Neural crest cell (in vitro differentiated cells): ENCODE measurements at places on chromosomes 4 and X. TPM values are rescaled to one million over a fixed set of nuclear protein-coding genes. Genes with fewer than 3 reads are reported as not detected.

GRCh38 chrX:118502161-118502789, 6.7 kb downstream of the DOCK11 start:
- no peak for DNase-seq
- H3K27me3 ChIP-seq = peaks cover 3% of the 10 kb centered on the region
- H3K36me3 ChIP-seq = peaks cover 4% of the 10 kb centered on the region
- peaks cover 17% of the 10 kb centered on the region for H3K4me1 ChIP-seq

GRCh38 chr4:89836897-89837384, at the start of gene SNCA:
Gene SNCA, minus strand, starts transcription at chr4:89837161. Its CDS starts 1,494 bp downstream, at chr4:89835667.
- H3K4me1 ChIP-seq = peaks cover 37% of the 10 kb centered on the region
- H3K27me3 ChIP-seq = peaks cover 4% of the 10 kb centered on the region
- H3K27ac ChIP-seq = peak within 1 kb of the TSS; percentile 89
- peak within 1 kb of the TSS; percentile 98 for H3K4me3 ChIP-seq
- peak; percentile 76 for DNase-seq

DNA sequence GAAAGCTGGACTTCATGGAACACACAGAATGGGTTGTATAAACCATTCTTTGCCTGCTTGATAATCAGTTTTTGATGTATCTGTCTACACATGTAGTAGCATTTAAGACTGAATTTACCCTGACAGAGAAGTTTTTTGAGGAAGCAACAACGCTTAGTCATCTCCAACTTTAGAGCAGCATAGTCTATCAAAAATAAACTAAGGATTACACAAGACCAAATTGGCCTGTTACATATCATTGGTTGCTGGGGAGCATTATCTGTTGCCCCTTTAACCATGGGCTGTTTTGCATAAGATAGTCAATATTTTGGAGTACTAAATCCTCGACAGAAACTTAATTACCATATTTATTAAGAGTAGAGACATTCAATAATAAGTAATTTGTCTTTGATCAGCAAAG, 347.4 kb downstream of the FAM47B start:
- DNase-seq = no peak
- H3K4me1 ChIP-seq = no peaks in the 10 kb centered on the region
- H3K27ac ChIP-seq = no peak overlapping the region

GRCh38 chr4:183635741-183636140, 23.2 kb downstream of the RWDD4 start:
- no peak overlapping the region for H3K4me3 ChIP-seq
- no peak overlapping the region for H3K27ac ChIP-seq
- DNase-seq = no peak
- H3K36me3 ChIP-seq = no peaks in the 10 kb centered on the region
- peaks cover 18% of the 10 kb centered on the region for H3K4me1 ChIP-seq

- DNase-seq = no peak
- H3K36me3 ChIP-seq = no peaks in the 10 kb centered on the region
- no peak overlapping the region for H3K4me3 ChIP-seq
- H3K4me1 ChIP-seq = no peaks in the 10 kb centered on the region
- H3K27ac ChIP-seq = no peak overlapping the region
- H3K27me3 ChIP-seq = no peaks in the 10 kb centered on the region
These were observed 213.0 kb upstream of the GK2 start for GRCh38 chr4:79621061-79621460.

GRCh38 chrX:140766024-140766611, 56.6 kb downstream of the LINC00632 start:
- DNase-seq = peak; percentile 69
- H3K27me3 ChIP-seq = peaks cover 5% of the 10 kb centered on the region
- H3K4me3 ChIP-seq = peak overlapping the region; percentile 90
- no peak overlapping the region for H3K27ac ChIP-seq
- peaks cover 7% of the 10 kb centered on the region for H3K36me3 ChIP-seq

GRCh38 chr4:6633091-6633906, 7.2 kb upstream of the MRFAP1 start:
- no peaks in the 10 kb centered on the region for H3K4me1 ChIP-seq
- H3K4me3 ChIP-seq = peak overlapping the region; percentile 45
- peak overlapping the region; percentile 62 for H3K27ac ChIP-seq
- DNase-seq = no peak
- H3K27me3 ChIP-seq = no peaks in the 10 kb centered on the region

- H3K4me3 ChIP-seq = no peak overlapping the region
- no peaks in the 10 kb centered on the region for H3K27me3 ChIP-seq
- no peaks in the 10 kb centered on the region for H3K4me1 ChIP-seq
- H3K36me3 ChIP-seq = peaks cover 2% of the 10 kb centered on the region
- no peak overlapping the region for H3K27ac ChIP-seq
These were observed 25.2 kb upstream of the PLAC1 start for GRCh38 chrX:134683351-134684005.

DNA sequence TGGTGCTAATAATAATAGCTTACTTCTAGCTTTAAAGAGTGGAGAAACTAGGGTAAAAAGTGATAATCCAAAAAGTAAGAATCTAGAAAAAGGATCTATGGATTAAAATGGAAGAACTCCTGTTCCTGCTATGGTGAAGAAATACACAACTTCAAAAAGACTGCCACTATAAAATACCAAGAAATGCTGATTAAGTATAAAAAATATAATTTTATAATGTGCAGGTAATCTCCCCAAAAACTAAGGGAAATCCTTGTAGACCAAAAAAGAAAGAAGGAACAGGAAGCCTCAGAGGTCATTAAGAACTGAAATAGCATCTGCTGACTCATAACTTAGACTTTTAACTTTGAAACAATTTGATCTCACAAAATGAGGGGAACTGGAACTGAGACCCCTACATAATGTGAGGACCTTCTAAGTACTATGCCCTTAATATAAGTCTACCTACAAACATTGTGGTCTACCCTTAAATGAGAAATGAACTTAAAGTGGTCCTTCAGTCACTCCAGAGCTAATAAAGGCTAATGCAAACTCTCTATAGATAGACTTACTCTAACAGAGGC, 50.6 kb upstream of the SRPX start:
- H3K27ac ChIP-seq = no peak overlapping the region
- DNase-seq = no peak
- H3K4me3 ChIP-seq = no peak overlapping the region
- H3K36me3 ChIP-seq = peaks cover 4% of the 10 kb centered on the region
- no peaks in the 10 kb centered on the region for H3K27me3 ChIP-seq

- peak overlapping the region; percentile 96 for H3K4me3 ChIP-seq
- peaks cover 71% of the 10 kb centered on the region for H3K4me1 ChIP-seq
- no peak overlapping the region for H3K27ac ChIP-seq
These were observed 5.0 kb downstream of the CXXC4 start for GRCh38 chr4:104489731-104490095.

GRCh38 chrX:32281853-32282252, 929.5 kb downstream of the DMD start:
- no peaks in the 10 kb centered on the region for H3K27me3 ChIP-seq
- no peak for DNase-seq
- H3K36me3 ChIP-seq = peaks cover 3% of the 10 kb centered on the region
- H3K27ac ChIP-seq = no peak overlapping the region
- no peaks in the 10 kb centered on the region for H3K4me1 ChIP-seq
- no peak overlapping the region for H3K4me3 ChIP-seq

- no peaks in the 10 kb centered on the region for H3K36me3 ChIP-seq
- no peak for DNase-seq
- no peak overlapping the region for H3K27ac ChIP-seq
- H3K4me3 ChIP-seq = no peak overlapping the region
- no peaks in the 10 kb centered on the region for H3K27me3 ChIP-seq
- peaks cover 21% of the 10 kb centered on the region for H3K4me1 ChIP-seq
These were observed 1.4 kb upstream of the EMCN start for GRCh38 chr4:100519205-100519604.

GRCh38 chrX:101195442-101196173, 24.0 kb upstream of the DRP2 start:
- H3K36me3 ChIP-seq = peaks cover 3% of the 10 kb centered on the region
- peaks cover 8% of the 10 kb centered on the region for H3K4me1 ChIP-seq
- no peak overlapping the region for H3K4me3 ChIP-seq

- H3K4me3 ChIP-seq = no peak overlapping the region
- H3K27ac ChIP-seq = no peak overlapping the region
- H3K27me3 ChIP-seq = no peaks in the 10 kb centered on the region
- H3K4me1 ChIP-seq = peaks cover 15% of the 10 kb centered on the region
- no peaks in the 10 kb centered on the region for H3K36me3 ChIP-seq
These were observed 204.2 kb upstream of the PACRGL start for GRCh38 chr4:20496068-20496467.

Gene CT45A5
- total RNA-seq = not detected in 2 replicates

Gene IL13RA2
- total RNA-seq = 0.51 and 0.57 TPM in 2 replicates

Gene AKAP14
- not detected in 2 replicates for total RNA-seq

Gene IL21
- total RNA-seq = not detected in 2 replicates

Gene TRO
- 106 and 120 TPM in 2 replicates for total RNA-seq

Gene HTN3
- not detected in 2 replicates for total RNA-seq

Gene MAGEB1
- total RNA-seq = not detected in 2 replicates

Gene FMR1NB
- total RNA-seq = not detected in 2 replicates

Gene TCEAL4
- total RNA-seq = 46.5 and 51.7 TPM in 2 replicates
